ENCODE measurements at places on chromosomes 3 and 15.

DNA sequence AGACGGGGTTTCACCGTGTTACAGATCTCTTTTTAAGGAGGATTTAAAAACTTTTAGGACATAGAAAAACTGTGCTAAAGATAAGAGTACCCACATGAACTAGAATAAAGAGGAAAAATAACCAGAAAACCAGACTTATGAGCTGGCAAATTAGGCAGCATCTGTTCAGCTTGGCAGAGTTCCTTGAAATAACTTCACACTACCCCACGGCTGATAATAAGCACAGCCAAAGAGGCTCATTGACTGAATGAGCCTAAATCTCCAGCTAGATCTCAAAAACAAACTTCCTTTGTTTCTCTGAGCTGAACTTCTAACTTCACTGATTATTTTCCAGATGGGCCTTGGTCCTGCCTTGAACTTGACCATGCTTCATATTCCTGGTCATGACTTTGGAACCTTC, 26.7 kb upstream of the PIK3R4 start:
- DNase-seq = no peak

DNA sequence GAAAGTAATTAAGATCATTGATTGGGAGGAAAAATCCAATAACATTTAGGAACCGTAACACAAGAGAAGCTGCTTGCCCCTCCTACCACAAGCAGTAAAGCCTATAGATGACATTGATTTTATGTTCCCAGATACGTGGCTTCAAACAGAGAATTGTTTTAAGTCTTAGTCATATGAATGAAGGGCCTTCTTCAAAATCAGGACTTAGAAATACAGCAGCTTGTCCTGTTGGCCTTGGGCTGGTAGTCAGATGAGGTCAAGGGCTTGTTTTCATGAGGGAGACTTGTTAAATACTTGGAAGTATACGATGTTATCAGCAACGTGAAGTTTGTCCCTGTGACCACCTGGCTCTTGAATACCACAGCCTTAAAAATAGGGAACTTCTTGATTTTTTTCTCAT, 114.4 kb downstream of the VGLL4 start:
- no peak for DNase-seq

- DNase-seq = no peak
These were observed 9.8 kb downstream of the CSK start for GRCh38 chr15:74791667-74792066.

DNA sequence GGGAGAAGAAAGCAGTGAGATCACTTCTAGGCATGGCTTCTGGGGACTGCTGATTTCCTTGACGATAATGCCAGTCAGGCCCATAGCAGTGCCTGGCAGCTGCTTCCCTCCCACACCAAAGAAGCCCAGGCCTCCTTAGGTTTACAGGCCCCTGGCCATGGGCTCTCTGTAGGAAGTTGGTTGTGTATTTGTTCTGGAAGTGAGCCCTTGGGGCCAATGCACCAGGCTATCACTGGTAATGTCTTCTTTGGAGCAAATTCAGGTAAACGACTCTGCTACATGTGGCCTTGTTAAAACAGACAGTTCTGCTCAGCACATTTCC, 89.3 kb downstream of the CCNL1 start:
- DNase-seq = no peak

GRCh38 chr3:129315223-129315997, 36.7 kb downstream of the HMCES start:
- peak; percentile 24 for DNase-seq

DNA sequence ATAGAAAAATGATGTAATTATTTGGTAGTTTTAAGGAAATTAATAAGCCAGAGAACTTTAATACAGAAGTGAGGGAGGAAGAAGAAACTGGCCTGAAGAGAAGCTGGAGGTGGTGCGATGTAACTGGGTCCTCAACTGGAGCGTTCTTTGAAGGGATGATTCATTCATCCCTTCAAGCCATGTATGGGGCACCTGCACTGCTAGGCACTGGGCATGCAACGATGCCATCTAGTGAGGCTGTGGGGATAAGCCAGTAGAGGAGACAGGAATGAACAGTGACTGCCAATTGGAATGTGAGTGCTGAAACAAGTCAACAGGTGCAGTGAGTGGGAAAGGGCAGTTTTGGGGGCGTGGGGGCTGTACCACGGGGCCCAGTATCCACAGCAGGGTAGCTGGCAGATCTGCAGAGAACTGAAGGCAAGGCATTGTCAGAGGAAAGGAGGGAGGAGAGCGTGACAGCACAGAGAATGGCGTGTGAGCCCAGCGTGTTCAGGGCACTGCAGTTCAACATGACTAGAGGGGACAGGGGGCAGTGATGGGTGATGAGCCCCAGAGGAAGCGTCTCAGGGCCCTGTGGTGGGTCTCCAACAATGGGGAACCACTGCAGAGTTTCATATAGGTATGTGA, 3.8 kb upstream of the KIF23 start:
- no peak for DNase-seq

- DNase-seq = no peak
These were observed 142.3 kb downstream of the VPS8 start for GRCh38 chr3:184954251-184954650.

DNA sequence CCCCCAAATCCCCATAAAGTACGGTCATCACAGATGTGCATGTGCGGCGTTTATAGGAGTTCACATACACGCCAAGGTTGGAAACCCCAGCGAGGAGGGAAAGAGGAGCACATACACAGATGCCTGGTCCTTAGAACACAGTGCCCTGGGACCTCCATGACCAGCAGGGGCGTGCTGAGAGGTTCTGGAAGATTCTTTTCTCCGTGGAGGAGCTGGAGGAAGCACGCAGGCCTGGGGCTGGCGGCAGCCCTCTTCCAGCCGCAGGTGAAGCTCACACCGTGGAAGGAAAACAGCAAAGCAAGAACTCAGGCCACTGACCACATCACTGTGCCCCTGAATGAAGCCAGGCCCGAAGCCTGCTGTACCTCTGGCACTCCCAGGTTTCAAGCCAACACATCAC, 61.0 kb upstream of the SEC61A1 start:
- DNase-seq = no peak

DNA sequence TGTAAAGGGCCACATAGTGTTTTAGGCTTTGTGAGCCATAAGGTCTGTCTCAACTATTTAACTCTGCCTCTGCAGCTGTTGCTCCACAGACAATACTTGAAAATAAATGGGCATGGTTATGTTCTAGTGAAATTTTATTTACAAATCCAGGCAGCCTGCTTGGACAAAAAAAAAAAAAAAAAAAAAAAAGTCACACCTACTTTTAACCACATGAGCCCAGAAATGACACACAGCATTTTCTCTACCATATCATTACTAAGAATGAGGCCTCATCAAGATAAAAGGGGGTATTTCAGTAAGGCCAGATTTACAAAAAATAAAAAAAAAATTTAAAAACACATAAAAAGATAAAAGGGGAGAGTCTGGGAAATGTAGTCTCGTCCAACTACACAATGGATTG, 1.7 kb upstream of the NGLY1 start:
- DNase-seq = no peak

DNA sequence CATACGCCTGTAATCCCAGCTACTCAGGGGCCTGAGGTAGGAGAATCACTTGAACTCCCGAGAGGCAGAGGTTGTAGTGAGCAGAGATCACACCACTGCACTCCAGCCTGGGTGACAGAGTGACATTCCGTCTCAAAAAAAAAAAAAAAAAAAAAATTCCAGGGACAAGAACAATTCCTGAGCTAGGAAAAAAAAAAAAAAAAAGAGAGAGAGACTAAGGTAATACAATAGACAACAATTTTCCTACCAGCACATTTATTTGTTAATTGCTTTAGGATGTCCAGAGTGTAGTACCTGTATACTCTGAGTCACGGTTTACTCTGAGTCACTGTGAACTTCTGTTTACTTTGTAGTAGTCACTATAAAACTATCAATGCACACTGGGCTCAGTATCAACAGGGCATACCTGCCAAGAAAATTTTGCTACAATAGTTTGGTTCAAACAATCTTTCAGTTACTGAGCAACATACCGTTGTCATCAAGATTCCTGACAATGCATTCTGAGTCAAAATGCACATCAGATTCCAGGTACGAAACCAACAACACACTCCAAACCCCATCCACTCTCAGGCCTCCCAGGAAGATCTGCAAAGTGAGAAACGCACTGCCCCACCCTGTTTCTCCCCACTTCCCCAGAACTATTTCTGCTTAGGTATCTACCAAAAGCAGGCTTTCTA, 28.3 kb downstream of the IGF2BP2 start:
- no peak for DNase-seq

- no peak for DNase-seq
These were observed 40.8 kb downstream of the SRGAP3 start for GRCh38 chr3:9208605-9209152.

DNA sequence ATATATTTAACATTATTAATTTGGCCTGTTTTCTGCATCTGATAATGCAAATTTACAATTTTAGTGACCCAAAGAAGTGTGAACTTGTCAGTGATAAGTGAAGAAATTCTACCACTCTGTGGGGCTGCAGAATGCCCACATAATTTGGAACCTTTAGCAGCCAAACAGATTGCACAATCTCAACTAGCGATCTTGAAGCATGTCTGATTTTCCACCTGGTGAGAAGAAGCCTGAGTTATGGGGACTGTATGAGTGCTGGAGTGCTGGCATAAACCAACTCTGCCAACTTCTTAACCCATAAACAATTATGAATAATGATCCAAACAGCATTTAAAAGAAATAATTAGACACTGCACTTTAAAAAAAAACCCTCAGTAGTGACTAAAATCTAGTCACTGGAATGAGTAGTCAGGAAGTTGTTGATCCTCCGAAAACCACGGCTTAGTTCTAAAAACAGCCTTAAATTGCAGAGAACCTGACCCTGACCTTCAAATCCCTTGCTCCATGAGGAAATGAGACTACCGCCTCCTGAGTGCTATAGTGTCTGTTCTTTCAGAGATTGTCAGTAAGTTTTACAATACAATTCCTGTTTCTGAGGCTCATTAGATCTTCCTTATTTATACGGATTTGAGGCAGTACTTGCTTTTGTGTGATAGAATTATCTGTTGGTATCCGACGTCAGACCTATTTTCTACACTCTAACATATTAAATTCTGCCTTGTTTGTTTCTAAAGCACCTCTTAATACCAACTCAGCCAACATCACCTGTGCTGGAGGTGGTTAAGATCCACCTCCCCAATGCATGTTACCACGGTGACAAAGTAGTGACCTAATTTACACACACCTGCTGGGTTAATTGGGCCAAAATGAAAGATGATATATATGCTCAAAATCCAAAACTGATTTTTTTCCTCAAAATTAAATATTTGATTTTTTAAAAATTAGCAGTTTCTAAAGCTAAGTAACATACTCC, 267.7 kb downstream of the ZBTB20 start:
- DNase-seq = no peak

- no peak for DNase-seq
These were observed 61.0 kb upstream of the CHRM5 start for GRCh38 chr15:33907326-33907725.

- DNase-seq = no peak
These were observed 722 bp downstream of the CHRNA3 start for GRCh38 chr15:78620021-78620526.

DNA sequence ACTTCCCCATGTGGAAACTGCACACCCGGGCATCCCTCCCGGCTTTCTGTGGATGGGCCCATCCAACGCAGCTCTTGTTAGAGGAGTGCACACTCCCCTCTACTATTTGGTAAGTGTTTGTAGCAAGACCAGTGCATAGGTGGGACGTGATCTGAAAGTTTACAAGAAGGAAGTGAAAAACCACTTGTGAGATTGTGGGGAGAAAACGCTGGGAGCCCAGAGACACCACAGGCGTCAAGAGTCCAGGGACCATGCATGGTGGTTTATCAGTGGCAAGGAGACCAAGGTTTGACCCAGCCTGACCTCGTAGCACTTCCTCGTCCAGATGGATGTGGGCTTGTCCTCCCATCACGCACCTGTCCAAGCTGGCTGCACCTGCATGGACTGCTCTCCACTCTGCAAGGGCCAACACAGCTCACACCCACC, 51.6 kb downstream of the ATP10A start:
- no peak for DNase-seq

- DNase-seq = no peak
These were observed 320.0 kb upstream of the RARB start for GRCh38 chr3:25107918-25108617.

GRCh38 chr3:62416144-62416543, 42.8 kb upstream of the FEZF2 start:
- no peak for DNase-seq

GRCh38 chr3:14118400-14119381, 6.0 kb downstream of the CHCHD4 start:
- no peak for DNase-seq

- DNase-seq = no peak
These were observed at the start of gene CHL1 for GRCh38 chr3:196311-197148. CHL1 (plus strand) TSS chr3:196763; CDS start chr3:319777, 123,014 bp downstream.

DNA sequence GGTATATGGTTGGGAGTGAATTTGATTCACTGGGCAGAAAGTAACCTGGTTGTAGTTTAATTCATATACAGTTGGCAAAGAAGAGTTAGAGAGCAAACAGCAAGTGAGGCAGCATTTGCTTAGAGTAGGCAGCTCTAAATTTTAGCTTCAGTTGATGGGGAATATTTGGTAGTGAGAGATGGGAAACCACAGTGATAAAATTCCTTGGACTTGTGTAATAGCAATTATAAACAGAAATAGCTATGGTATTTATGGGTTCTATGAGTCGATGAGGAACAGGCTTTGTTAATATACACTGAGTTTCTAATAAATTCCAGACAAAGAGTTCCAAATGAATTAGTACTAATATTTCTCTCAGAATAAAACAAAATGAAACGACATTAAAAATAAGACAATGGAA, 894.0 kb downstream of the ROBO2 start:
- DNase-seq = no peak

GRCh38 chr3:179309225-179310078, 13.4 kb upstream of the ZNF639 start:
- no peak for DNase-seq
